Stimulated activated CD4-positive, alpha-beta T cell treated with anti-CD3 and anti-CD28 coated beads, Interleukin-1b, Interleukin-23, amount 100 ng/mL, for 48 hours (primary cell): ENCODE measurements at places on chromosomes 3 and 15.
A peak's percentile ranks its signal among the peaks of the same experiment; 100 is the strongest.

DNA sequence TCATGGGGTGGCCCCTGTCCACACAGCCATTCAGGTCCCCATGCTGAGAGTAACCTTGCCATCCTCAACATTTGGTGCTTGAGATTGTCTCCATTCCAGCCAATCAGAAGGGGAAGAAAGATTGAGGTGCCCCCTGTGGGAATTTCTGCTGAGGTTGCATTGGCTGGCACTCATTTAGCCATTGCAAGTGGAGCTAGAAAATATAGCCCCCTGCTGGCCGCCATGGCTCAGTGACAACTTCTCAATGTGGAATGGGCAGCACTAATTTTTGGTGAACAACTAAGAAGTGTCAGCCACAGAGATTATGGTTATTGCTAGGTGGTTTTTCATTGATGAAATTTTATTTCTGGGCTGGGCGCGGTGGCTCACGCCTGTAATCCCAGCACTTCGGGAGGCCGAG, 22.0 kb downstream of the COL6A6 start:
- peak; percentile 18 for DNase-seq

DNA sequence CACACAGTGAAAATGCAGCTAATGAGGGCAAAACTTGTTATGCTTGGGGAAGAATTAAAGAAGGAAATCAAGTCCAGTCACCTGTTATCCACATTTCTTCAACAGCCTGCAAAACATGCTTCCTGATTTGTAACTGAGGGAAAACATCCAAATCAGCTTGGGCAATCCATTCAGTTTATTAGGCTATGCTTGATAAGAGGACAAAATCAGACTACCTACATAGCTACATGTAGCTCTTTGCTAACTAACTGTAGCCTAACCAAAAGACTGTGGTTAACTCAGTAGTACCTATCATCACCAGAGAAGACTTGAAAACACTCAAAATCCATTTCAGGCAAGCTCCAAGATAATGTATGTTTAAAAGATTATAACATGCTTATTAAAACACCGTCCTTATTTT, 436.4 kb downstream of the SHQ1 start:
- DNase-seq: no peak

- DNase-seq: no peak
These were observed 54.0 kb downstream of the PLCH1 start for GRCh38 chr3:155690921-155691320.

GRCh38 chr3:42498791-42499477, 3.5 kb upstream of the VIPR1 start:
- DNase-seq: peak; percentile 35

GRCh38 chr3:87335931-87336330, 59.5 kb upstream of the POU1F1 start:
- no peak for DNase-seq

DNA sequence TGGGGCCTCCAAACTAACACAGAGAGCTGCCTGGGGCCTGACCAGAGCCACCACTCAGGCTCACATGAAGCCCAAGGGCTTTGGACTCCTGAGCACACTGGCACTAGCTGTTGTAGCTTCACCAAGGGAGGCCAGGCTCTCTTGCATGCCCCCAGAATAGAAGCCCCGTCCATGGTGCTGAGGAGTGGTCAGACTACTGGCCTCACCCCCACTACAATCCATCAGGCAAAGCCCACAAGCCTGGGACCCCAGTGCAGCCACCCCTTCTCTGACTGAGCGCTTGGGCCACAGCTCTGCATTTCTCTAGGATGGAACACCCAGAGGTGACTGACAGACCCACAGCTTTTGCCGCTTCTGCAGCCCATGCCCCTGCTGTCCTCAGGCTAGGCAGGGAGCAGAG, 180.8 kb downstream of the PYDC2 start:
- no peak for DNase-seq

DNA sequence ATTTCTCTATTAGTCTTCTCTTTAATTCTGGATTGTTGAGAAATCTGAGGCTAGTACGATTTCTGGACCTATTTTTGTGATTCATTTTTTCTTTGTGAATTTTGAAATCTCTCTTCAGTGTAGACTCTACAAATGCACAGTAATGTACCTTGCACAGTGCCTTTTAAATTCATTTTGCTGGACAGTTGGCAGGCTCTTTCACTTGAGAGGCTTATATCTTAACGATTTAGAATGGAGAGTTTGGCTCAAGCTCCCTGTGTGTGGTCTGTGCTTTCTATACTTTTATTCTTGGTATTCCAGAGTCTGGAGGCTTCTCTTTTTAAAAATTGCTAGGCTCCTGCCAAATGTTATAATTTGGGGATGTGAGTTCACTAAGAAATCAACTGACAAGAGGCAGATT, 8.8 kb downstream of the CRYBG3 start:
- no peak for DNase-seq

GRCh38 chr15:62052713-62053112, 7.5 kb downstream of the VPS13C start:
- DNase-seq: no peak

- no peak for DNase-seq
These were observed 15.5 kb downstream of the TNFAIP8L3 start for GRCh38 chr15:51079226-51079625.

DNA sequence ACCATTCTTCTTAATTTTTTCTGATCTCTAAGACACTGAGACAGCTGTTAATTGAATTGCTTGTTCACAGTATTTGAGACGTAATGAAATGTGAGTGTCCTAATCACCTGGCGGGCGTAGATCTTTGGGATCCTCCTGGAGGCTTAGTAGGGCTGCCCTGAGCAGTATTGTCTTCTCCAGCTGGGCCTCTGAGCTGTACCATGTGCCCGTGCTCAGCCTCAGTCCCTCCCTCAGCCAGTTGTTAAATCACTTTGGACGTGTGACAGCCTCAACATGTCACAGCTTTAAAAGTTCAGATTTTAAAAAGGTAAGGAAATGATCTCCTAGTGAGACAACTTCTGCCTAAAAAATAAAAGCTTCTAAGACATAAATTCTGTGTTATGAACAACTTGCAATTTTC, 35.5 kb downstream of the IGF1R start:
- DNase-seq: no peak

GRCh38 chr3:42655331-42655888, 1.9 kb downstream of the ZBTB47 start:
- no peak for DNase-seq

- no peak for DNase-seq
These were observed 6.3 kb downstream of the TBL1XR1 start for GRCh38 chr3:177190756-177191681.

GRCh38 chr3:149519912-149520311, 45.4 kb downstream of the TM4SF4 start:
- no peak for DNase-seq

- DNase-seq: no peak
These were observed 73.8 kb upstream of the HEG1 start for GRCh38 chr3:125129512-125129997.

DNA sequence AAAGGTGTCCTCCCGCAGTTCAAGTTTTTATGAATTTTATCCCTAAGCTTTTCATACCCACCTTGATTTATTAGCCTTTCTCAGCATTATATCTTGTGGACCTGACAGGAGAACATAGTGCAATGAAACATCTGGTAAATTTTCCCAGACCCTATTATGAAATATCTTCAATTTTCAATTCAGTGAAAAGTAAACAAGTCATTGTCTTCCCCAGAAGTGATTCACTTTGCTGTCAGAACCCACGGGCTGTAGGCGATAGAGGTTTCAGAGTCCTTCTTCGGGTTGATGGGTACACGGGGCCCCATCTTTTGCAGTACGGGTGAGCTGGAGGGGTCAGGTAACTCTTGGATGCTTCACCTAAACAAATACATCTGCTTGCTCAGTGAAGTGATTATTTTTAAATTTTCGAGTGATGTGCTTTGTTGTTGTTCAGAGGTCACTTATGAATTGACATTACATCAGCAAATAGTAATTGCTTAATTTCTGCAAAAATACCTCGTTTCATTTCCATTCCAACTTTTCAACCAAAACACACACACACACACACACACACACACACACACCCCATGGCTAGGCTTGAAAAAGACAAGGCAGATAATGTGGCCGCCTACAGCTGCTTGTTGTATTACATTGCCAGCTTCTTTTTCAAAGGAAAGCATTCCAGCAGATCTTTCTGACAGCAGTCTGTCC, 102.9 kb downstream of the SEMA6D start:
- no peak for DNase-seq

- no peak for DNase-seq
These were observed 47.6 kb downstream of the PSMD6 start for GRCh38 chr3:63975723-63976122.

DNA sequence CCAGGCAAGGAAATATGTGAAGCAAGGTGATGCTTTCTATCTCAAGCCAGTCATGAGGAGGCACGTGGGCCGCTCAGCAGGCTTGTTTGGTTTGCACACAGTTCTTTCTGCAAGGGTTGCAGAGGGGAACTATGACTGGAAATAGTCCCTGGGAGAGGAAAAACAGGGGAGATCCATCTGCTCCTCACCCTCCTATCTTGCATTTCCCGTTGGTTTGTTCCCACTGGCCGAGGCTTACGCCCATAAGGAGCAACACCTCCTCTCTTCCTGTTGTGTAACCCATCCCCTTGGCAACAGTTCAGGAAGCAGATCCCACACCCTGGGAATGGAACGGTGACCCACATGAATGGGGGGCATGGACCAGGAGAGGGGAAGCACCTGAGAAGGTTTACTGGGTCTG, 72.1 kb upstream of the MAGI1 start:
- DNase-seq: no peak

GRCh38 chr3:98966434-98966833, 64.9 kb upstream of the DCBLD2 start:
- no peak for DNase-seq

- no peak for DNase-seq
These were observed 362.4 kb upstream of the ZNF385D start for GRCh38 chr3:22113453-22113852.

- no peak for DNase-seq
These were observed 39.9 kb upstream of the SKOR1 start for GRCh38 chr15:67785431-67785830.

- DNase-seq: no peak
These were observed 1.0 kb upstream of the MYL3 start for GRCh38 chr3:46864061-46864881.

- DNase-seq: no peak
These were observed 162.6 kb downstream of the BBX start for GRCh38 chr3:107685383-107685782.

- DNase-seq: no peak
These were observed 33.4 kb downstream of the CD86 start for GRCh38 chr3:122088531-122088930.

DNA sequence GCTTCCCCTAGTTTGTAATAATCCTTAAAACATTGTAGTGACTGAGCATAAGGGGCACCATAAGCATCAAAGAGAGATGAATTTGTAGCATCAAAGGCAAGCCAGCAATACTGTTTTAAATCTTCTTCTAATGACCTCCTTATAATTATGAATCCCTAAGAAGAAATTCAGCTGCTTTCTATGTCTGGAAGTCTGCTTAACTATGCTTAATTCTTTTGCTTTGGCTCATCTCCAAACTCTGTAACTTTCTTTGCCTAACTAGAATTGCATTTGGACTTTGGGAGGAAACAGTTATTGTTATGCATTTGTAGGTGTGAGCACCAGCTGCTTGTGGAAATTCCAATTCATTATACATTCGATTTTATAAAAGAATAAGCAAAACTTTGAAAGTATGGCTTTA, 117.7 kb upstream of the SPATA16 start:
- DNase-seq: no peak

- no peak for DNase-seq
These were observed 506.5 kb upstream of the TBL1XR1 start for GRCh38 chr3:177703788-177704187.

DNA sequence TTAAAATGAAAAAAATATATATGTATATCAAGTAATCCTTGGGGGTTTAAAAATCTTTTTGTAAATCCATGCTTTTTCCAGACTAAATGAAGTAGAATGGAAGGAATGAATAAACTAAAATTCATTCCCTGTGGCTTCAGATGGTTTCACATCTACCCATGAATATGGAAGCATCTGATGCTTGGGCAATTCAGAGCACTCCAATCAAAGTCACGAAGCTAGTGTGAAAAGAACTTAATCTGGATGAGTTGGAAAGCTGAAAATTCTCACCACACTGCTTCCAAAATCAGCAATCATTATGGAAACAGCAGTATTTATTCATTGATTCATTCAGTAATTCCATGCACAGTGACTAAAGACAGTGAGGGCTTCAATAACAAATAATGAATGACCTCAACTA, 55.2 kb downstream of the SUMF1 start:
- no peak for DNase-seq

- peak; percentile 3 for DNase-seq
These were observed 25.5 kb downstream of the SETD5 start for GRCh38 chr3:9422712-9423424.

DNA sequence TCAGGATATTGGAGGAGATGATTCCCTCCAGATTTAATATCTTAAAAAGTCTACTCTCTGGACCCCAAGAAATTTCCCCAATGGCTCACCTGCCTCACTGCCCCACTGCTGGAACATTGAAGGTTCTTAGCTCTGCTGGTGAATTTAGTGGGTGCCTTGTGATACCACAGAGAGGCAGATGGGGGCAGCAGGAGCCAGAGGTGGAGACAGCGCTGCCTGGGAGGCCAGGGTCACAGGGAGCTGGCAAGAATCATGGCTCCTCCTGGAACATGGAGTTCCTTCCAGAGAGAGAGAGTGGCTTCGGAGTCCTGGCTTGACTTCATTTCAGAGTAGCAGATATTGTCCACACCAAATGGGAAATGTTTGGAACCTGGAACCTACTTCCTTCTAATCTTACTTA, 263.5 kb upstream of the CFAP20DC start:
- DNase-seq: peak; percentile 47

GRCh38 chr3:166243511-166243910, 406.3 kb upstream of the BCHE start:
- no peak for DNase-seq
